Activated CD8-positive, alpha-beta T cell treated with anti-CD3 and anti-CD28 coated beads for 36 hours (primary cell): ENCODE measurements at places on chromosomes 4 and X. TPM values are rescaled to one million over a fixed set of nuclear protein-coding genes. Genes with fewer than 3 reads are reported as not detected.

FRMD7 gene
- total RNA-seq: not detected

- DNase-seq: no peak
Observed at GRCh38 chr4:23844961-23845360, 44.9 kb downstream of the PPARGC1A start.

DNA sequence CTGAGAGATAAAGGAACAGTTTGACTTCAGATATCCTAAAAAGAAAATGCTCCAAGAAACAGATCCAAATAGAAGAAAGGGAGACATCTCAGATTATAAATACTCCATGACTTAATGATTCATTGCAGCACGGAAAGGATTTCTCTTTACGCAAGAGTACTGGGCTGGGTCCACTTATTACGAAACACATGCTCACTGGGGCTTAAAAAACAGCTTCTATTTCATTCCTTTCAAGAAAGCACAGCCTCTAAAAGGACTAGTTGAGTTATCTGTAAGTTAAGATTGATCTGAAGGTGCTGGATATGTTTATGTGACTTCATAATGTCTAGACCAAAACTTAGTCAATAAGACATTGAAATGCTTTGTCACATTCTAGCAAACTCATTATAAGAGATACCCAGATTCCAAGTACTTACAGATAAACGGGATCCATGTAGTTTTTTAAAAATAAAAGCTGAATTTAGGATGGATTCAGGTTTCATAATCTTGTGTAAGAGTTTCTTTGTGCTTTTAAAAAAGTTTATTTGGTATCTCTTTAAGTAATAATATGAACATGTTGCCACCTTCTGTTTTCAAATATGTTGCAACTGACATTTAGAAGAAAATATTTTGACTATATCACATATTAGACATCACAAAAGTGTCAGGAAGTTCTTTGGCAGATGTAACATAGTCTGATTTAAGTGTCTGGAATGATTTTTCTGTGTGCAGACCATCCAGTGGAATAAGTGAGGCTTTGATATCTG is 109.5 kb upstream of the MYOZ2 start:
- DNase-seq: no peak

CT45A10 gene
- not detected for total RNA-seq

ZAR1 gene
- not detected for total RNA-seq

- peak; percentile 26 for DNase-seq
Observed at GRCh38 chr4:52659722-52660261, 691 bp upstream of the USP46 start.

CRMP1 gene
- not detected for total RNA-seq

DNA sequence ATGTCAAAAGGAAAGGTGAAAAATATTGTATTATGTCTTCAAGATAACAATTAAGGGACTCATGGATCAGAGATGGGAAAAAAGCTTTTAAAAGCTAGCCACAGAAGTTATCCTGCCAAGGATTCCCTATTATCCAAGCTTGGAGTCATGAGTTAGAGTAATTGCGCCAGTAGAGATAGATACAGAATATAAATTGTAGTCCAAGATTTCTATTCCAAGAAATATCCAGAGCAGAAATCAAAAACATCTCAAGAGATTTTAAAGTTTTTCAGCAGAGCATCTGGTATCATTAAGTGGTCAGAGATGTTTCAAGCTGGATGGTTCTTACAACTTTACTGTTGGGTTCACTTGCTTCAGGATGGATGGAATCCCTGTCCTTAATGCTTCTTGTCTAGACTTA is 186.7 kb downstream of the PCDH18 start:
- no peak for DNase-seq

GRCh38 chr4:120447774-120448173 is 381.1 kb upstream of the MAD2L1 start:
- DNase-seq: no peak

DNA sequence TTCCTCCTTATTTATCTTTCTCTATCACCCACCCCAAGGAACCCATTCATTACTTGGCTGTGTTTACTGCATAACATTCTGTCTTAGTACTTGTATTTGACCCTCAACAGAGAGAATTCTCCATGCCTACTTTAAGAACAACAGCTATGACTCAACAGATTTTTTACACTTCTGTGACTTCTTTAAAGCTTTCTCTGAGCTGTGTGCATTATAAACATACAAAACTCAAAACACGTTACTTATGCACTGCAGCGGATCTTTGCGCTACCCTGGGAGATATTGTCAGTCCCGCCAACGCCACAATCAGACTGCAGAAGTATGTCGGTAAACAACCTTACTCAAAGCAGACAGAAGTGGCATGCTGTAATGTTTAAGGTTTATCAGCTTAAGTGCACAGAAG is 35.1 kb downstream of the PRKX start:
- DNase-seq: no peak

DNA sequence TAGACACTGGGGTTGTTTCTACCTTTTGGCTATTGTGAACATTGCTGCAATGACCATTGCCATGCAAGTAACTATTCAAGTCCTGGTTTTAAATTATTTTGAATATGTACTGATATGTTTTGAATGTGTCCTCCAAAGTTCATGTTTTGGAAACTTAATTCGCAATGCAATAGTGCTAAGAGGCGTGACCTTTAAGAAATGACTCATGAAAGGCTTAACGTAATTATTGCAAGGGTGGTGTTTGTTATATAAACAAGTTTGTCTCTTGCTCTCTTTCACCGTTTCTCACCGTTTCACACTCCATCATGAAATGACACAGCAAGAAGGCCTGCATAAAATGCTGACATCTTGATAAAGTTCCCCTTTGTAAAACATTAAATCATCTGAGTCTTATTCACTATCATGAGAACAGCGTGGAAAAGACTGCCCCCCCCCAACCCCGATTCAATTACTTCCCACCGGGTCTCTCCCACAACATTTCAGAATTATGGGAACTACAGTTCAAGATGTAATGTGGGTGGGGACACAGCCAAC is 506.9 kb upstream of the FAM47C start:
- no peak for DNase-seq

DNA sequence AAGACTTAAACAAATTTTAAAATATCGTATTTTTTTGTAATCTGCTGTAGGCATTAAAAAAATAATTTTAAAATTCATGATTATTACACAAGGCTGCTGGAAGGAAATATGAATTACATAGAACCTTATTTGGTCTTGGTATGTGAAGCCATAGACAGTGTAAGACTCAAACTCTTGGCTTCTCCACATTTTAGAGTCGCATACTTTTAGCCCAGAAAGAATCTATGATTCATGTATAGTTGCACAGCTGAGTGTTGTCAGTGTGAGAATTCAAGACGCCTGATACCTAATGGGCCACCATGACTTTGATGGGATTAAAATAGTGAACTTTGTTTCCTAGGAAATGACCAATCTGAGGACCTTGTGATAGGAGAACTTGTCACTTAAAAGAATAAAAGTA is 1.4 kb downstream of the INTU start:
- DNase-seq: no peak

DNA sequence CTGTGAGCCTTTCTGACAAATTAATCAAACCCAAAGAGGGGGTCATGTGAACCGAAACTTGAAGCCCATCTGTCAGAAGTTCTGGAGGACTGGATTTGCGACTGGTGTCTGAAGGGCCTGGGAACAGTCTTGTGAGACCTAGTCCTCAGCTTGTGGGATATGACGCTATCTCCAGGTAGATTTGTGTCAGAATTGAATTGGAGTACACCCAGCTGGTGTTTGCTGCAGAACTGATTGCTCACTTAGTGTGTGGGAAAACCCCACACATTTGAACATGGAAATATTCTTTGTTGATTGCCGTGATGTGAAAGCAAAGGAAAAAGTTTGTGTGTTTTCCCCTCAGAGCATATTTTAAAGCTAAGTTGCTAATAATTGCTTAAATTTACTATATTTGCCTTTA is 30.3 kb upstream of the TMSB15B start:
- no peak for DNase-seq

GRCh38 chr4:173880897-173881296 is 350.9 kb upstream of the HAND2 start:
- DNase-seq: no peak

DNA sequence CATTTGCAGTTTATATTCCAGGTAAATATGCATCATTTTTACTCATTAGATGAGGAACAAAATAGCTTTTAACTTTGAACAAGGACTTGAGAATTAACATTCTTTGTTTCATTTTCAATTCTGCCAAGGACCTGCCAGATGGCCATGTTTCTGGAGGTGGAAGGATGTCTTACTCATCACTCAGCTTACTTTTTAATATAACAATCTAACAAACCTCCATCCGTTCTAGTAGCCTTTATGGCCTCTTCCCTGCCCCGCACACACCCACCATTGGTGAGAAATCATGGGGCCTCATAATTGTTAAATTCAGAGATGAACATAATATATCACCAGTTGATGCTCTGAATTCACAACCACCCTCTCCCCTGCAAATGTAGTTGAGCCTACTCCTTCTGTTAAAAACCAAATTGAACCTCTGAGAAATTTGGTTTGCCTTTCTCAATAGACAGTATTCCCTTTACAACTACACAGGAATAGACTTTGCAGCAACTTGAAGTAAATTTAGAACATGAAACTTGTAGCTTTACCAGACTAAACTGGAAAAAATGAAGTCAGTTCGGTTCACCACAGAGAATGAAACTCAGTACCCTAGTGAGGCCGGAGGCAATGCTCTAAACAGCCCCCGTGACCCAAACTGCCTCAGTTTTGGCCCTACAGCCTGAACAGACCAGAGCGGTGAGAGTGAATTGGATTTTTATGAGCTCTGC is 50.1 kb upstream of the ACSL4 start:
- DNase-seq: peak; percentile 37

TCP11X2 gene
- total RNA-seq: not detected

PAGE5 gene
- total RNA-seq: not detected

DNA sequence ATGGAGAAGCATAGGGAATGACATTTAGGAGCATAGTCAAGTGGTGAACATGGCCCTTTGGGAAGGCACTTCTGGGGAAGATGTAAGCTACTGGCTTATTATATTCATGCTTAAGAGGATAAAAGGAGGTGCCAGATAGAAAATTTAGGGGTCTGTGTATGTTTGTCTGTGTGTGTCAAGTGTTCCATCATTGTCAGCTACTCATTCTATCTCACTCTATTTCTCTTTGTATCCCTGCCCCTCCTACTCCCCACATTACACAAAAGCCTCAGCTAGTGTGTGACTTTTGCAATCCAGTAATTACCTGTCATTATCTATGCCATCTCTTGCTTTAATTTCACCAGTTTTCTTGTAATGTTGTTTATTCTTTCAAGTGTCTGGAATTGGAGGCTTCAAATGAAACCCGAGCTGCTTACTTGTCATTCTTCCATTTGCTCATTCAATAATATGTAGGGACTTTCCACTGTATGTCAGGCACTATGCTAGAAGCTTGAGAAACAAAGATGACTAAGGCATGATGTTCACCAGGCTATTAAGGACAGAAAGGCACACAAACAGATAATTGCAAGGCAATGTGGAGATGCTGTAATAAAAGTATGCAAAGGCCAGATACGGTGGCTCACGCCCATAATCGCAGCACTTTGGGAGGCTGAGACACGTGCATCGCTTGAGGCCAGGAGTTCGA is 229.8 kb upstream of the TEX13C start:
- DNase-seq: no peak

CLIC2 gene
- total RNA-seq: 0.49 TPM

TMEM271 gene
- total RNA-seq: not detected

- no peak for DNase-seq
Observed at GRCh38 chr4:114349543-114350175, 248.9 kb upstream of the UGT8 start.

EVC gene
- total RNA-seq: 2.5 TPM

GRCh38 chr4:11004818-11005217 is 320.2 kb upstream of the CLNK start:
- no peak for DNase-seq

DNA sequence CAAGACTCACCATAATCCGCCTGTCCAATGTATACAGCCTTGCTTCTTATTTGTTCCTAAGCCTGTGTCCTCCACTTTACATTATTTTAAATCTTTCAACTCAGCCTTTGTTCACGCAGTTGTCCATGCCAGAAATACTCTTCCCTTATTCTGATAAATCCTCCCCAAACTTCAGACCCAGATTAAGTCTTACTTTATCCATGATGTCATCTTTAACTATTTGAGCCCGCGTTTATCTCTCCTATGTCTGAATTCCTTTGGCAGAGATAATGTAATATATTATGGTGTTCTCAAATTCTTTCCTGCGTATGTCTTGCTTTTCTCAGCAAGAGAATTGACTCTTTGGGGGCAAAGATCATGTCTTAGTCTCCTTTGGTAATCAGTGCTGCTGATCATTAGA is 129.6 kb downstream of the LUZP4 start:
- no peak for DNase-seq

DNA sequence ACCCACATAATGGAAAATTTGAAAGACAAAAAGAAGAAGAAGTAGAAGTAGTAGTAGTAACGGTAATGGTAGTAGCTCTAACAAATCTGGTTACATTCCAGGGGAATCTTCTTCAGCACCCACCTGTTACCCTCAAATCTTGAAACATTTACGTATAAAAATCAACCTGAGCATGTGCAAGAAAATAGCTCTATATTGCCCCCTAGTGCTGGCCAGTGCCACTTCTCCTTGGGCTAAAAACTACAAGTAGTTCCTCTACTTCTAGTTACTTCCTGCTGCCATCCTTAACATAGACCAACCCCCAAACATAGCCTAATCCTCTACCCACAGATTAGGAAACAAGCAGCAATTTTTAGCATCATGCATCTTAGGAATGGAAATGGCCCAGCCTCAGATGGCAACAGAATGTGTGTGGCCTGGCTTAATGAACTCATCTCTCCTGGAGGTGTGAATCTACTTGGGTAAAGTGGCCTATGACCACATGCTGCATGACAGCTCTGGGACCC is 3.1 kb downstream of the PDGFC start:
- DNase-seq: peak; percentile 52

DNA sequence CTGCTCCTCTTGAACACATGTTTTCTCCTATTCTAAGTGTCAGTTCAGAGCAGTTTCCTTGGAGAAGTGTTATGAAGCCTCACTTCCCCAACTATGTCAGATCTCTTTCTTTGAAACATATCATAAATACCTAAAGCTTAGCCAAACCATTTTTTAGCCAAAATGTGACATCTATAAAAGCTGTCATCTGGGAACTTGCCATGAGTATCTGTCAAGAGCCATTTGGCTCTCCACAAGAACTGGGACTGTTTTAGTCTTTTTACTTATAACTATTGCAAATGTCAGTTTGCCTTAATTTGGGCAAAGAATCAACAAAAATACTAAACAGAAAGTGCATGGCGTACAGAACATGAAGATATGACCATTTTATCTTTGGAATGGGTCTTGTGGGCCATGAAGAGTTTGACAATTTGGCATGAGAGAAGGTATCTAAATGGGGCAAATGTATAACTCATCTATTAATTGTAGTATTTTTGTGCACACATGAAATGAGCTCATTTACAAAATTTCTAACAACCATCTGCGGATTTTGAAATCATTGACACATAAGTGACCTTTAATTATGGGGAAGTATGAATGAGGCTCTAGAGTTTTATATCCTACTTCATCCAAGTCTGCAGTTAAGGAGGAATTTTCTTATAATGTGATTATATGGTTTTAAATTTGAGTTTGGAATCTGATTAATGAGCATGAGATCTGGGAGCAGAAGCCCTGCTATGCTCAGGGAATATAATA is 129.1 kb upstream of the PACRGL start:
- no peak for DNase-seq
